ENCODE measurements at places on chromosomes 16 and 17.

GRCh38 chr17:64378890-64379354 lies 11.7 kb downstream of the PECAM1 start:
- DNase-seq: no peak

DNA sequence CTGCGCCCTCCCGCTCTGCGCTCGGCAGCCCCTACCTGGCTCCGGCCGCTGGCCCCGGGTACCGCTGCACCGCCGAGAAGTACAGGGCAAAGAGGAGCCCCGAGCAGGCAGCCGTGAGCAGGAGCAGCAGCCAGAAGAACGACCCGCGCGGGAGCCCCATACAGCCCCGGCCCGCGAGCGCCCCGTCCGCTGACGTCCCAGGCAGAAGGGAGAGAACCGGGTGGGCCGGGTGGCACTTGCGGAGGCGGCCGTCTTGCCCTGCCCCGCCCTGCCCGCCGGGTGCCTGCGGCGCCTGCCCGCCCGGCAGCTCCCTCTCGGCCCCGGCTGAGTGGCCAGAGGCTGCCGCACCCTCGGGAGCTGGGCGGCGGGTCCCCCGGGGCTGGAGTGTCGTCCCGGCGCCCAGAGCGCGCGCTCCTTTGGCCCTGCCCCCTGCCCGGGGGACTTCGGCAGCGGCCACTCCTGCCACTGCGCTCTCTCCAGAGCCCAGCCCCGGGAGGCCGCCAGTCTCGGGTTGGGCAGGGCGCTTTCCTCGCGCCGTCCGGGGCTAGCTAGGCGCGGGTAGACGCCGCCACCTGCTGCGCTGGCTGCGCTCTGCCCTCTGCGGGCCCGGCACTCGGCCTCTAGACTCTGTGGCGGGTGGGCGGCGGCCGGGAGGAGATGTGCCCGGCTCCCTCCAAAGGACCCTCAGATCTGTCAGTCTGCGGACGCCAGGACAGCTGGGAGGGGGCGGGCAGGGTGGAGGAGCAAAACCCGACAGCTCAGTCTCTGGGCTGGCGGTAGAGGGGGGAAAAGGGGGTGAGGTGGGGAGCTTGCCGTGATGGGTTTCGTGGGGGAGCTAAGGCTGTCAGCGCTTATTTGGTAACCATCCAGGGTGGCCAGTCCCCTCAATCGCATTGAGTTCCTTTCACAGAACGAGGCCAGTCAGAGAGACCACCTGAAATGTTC lies at the start of gene ST6GALNAC2:
TSS of gene ST6GALNAC2 (minus strand) at position 212 of the 945 bp plus-strand sequence. CDS start at position 160, 52 bp downstream.
- DNase-seq: no peak

DNA sequence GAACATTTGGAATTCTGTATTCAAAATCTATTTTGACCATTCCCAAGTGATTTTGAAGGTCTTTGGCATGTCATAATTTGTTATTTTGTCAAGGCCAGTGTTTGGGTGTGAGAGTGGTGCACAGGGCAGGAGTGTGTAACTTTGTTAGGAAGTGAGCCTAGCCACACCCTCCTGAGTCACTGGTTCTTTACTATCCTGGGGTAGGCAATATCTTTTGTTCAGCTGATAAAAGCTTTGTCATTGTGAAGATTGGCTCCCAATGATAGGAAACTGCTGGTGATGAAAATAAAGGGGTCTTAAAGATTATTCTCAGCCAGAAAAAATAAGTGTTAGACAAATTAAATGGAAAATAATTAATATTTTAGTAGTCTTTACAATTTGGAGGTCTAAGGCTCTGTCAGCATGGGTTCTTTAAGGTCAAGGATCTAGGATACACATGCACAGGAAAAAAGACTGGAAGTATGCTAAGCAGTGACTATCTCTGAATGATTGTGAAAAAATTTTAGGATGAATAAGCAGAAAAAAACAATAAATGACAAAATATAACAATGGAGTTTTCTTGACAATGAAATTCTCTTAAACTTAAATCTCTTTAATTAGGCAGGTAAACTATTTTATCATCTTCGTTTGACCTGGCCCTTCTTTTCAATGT lies 5.1 kb downstream of the UBN1 start:
- DNase-seq: no peak

DNA sequence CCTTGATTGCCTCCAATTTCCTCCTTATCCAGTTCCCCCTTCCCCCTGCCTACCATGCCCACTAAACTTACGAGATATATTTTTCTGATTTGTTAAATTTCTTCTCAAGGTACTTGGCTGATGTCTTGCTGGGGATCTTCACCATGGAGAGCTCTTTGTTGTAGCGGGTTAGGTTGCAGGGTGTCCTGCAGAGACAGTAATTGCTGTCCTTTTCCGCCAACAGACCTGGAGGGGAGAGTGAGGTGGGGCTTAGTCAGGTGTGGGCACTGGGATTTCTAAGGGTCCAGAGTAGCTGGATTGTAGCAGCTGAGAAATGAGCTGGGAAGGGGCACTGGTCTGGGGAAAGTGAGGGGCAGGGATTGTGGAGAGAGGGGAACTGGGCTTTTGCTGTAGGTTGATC lies 32.1 kb downstream of the SPACA3 start:
- DNase-seq: no peak

DNA sequence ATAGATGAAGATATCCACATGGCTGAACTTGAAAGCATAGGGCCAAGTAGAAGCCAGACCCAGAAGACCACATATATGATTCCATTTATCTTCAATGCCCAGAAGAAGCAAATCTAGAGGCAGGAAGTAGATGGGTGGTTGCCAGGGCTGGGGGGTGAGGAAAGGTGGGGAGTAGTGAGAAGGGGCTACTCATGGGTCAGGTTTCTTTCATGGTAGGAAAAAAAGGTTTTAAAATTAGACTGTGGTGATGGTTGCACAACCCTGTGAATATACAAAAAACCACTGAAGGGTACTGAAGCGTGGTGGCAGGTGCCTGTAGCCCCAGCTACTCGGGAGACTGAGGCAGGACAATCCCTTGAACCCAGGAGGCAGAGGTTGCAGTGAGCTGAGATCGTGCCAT lies 5.4 kb downstream of the CD2BP2 start:
- DNase-seq: no peak

GRCh38 chr17:19433727-19434340 lies 22.8 kb downstream of the RNF112 start:
- DNase-seq: no peak

DNA sequence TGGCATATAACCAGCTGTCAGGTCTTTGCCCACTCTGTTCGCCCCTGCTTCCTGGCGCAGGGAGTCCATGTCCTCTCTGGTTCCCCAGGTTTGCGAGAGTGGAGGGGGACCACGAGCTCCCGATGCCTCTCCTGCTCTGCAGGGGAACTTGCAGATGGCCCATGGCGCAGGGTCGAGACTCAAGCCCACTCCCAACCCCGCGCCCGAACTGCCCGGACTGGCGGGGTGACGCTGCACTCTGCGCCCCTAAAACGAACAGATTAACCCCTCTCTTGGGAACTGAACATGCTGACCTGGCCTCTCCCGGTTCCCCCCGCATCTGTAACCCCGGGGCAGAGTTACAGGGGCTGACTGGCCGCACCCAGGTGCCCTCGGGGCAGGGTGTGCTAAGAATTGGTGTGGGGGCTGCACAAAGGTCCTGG lies 681 bp upstream of the PLA2G15 start:
- DNase-seq: no peak

DNA sequence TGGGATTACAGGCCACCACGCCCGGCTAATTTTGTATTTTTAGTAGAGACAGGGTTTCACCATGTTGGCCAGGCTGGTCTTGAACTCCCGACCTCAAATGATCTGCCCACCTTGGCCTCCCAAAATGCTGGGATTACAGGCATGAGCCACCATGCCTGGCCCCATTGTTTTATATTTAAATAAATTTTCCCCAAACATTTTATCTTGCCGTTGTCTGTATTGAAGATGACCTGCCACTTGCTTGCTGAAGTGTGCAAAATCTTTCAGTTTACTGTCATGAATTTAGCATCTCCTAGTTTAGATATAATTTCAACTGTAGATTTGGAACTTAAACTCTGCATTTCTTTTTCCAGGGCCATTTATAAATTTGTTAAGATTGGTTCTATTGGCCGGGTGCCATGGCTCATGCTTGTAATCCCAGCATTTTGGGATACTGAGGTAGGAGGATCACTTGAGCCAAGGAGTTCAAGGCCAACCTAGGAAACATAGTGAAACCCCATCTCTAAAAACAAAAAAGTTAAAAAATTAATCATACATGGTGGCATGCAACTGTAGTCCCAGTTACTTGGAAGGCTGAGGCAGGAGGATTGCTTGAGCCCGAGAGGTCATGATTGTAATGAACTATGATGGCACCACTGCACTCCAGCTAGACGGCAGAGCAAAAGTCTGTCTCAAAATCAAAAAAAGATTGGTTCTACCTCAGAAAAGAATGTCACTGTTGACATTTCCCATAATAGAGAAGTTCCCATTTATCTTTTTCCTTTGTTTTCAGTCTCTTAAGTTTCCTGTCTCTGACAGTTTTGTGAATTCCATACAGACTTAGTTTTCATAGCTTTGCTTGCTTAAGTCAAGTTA lies 84.4 kb downstream of the VMP1 start:
- no peak for DNase-seq

DNA sequence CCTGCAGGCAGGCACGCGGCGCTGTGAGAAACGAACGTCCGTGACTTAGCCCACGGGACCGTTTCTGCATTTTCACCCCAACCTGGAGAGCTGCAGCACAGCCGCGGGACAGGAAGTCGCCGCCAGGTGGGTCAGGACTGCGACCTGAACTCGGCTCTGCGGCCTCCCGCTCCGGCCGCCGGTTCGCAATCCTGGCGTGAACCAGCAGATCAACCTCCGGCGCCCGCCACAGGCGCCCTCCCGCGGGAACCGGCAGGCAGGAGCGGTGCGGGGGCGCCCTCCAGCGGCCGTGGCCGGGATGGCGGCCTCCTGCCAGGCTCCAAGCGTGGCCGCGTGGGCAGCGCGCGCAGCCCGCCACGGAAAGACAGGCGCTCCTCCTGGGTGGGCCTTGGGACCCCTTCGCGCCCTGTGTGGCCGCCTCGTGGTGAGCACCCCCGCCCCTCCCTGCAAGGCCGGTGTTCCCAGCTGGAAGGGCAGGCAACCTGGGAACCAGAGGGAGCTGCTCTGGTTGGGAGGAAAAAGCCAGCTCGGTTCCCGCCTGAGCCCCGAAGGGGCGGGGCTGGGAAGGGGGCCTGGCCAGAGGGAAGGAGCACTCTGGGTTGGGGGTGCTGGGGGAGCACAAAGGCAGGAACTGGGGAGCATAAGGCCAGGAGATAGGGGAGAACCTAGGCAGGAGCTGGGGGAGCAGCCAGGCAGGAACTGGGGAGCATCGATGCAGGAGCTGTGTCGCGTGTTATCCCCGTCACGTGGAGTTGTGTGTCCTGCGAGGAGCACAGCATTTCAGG lies 28.2 kb downstream of the ACTG1 start:
- DNase-seq: peak; percentile 79

GRCh38 chr16:48155926-48156789 lies at the start of gene ABCC12:
ABCC12 (minus strand) TSS chr16:48155993; CDS start chr16:48146424, 9,569 bp downstream.
- DNase-seq: no peak

DNA sequence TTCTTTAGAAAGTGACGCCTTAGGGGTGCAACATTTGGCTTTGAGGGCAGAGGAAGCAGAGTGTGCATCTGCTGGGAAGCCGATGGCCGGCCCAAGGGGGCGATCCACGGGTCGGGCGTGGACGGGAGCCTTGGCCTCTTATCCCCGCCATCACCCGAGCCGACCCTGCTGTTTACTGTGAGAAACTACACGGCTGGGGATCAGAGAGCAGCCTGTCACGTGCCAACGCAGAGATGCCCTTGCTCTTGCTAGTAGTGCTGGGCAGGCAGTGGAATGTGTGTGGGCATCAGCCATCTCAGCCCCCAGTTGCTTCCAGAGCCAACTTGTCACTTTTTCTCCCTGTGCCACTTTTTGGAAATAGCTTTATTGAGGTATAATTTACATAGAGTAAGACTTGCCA lies 26.7 kb upstream of the ITGB4 start:
- no peak for DNase-seq

- no peak for DNase-seq
Measured at GRCh38 chr17:37503148-37503547, 13.5 kb downstream of the DUSP14 start.

DNA sequence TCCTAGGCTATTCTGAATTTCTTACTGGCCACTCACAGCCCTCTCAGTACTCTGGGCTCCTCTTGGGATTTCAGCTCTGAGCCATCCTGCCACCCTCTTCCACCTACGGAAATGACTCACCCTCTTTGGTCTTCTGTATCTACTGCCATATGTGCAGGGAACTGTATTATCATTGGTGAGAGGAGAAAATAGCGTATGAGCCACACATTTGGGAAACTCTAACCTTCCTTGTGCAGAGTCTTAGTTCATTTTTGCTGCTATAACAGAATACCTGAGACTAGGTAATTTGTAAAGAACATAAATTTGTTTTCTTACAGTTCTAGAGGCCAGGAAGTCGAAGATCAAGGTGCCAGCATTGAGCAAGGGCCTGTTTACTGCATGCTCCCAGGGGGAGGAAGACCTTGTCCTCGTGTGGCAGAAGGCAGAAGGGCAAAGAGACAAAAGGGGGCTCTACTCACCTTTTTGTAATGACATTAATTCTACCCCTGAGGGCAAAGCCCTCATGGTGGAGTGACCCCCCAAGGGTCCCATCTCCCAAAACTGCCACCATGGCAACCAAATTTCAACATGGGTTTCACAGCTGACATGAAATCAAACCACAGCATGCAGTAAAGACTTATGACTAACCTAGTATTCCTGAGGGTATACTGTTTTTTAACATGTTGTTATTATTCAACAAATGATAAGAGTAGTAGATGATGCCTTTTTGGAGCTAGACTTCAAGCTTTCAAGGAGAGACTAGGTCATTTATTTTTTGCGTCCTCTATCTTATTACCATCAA lies 191.8 kb downstream of the PRKCA start:
- no peak for DNase-seq

DNA sequence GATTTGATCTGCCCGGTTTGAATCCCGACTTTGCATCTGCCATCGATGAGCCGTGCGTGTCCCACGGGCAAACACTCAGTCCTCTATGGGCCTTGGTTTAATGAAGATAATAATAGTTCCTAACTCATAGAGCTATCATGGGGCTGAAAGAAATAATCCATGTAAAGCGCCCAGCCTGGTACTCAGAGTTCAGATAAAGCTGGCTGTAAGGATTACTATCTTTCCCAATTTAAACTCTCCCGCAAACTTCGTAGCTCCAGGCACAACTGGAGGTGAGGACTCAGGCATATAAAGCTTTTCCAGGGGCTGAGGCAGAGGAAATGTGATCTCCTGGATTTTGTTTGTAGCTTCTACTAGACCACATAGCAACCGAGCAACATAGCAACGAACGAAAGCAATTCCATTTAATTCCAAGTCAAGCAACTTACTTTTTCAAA lies 16.3 kb downstream of the ALOX15 start:
- DNase-seq: no peak

DNA sequence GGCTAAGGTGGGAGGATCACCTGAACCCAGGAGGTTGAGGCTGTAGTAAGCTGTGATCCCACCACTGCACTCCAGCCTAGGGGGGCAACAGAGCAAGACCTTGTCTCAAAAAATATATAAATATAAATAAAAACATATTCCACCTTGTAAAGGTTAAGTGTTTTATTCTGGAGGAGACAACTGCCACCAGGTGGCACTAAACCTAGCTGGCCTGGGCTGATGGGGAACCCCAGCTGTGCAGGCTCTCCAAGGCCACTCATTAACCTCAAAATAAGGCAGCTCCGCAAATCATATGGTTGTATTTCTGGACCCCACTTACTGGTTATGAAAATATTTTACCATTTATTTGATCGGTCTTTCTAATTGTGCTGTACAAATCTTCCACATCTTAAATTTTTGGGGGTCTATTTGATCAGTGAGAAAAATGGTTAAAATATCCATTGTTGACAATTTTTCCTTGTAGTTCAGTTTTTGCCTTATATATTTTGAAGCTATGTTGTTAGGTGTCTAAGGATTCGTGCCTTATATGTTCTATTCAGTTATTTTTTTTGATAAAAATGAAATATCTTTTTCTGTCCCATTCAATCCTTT lies 8.5 kb upstream of the ICAM2 start:
- peak; percentile 57 for DNase-seq

Data from stimulated activated CD4-positive, alpha-beta T cell treated with anti-CD3 and anti-CD28 coated beads, Interleukin-1b, Interleukin-23, amount 100 ng/mL, for 1 hour (primary cell).